ENCODE measurements at places on chromosomes 3 and 15.

- no peak for DNase-seq
Observed at GRCh38 chr3:151979906-151980305, 106.5 kb downstream of the SUCNR1 start.

GRCh38 chr3:193095366-193095765 lies 145.7 kb upstream of the PLAAT1 start:
- DNase-seq = no peak

- no peak for DNase-seq
Observed at GRCh38 chr15:57697588-57697987, 8.9 kb upstream of the POLR2M start.

DNA sequence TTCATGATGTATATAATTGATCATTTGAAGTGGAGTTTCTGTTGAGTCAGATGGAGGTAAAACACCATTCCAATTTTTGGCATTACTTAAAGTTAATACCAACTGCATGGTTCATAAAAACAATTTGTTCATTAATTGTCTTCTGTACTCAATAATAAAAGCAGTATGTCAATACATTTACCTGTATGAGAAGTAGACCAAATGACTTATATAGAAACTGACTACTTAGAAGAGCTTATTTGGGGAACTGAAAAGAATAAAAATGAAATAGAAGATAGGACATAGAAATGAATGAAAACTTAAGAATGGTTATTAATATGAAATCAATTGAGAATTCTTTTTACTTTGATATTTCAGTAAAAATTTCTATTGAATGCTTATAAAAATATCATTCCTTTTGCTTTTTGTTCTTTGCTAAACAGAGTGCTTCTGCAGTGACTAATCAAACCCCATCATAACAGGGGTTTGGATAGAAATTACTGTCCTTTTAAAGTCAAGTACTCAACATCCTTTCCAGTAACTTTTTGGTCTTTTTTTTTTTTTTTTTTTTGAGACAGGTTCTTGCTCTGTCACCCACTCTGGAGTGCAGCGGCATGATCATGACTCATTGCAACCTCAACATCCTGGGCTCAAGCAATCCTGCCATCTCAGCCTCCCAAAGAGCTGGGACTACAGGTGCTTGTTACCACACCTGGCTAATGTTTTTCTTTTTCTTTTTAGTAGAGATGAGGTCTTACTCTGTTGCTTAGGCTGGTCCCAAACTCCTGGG lies 6.5 kb upstream of the CRYBG3 start:
- no peak for DNase-seq

GRCh38 chr15:43408789-43409188 lies 37.9 kb downstream of the TUBGCP4 start:
- DNase-seq = no peak

- DNase-seq = no peak
Observed at GRCh38 chr15:91537856-91538255, 315.7 kb upstream of the SLCO3A1 start.

DNA sequence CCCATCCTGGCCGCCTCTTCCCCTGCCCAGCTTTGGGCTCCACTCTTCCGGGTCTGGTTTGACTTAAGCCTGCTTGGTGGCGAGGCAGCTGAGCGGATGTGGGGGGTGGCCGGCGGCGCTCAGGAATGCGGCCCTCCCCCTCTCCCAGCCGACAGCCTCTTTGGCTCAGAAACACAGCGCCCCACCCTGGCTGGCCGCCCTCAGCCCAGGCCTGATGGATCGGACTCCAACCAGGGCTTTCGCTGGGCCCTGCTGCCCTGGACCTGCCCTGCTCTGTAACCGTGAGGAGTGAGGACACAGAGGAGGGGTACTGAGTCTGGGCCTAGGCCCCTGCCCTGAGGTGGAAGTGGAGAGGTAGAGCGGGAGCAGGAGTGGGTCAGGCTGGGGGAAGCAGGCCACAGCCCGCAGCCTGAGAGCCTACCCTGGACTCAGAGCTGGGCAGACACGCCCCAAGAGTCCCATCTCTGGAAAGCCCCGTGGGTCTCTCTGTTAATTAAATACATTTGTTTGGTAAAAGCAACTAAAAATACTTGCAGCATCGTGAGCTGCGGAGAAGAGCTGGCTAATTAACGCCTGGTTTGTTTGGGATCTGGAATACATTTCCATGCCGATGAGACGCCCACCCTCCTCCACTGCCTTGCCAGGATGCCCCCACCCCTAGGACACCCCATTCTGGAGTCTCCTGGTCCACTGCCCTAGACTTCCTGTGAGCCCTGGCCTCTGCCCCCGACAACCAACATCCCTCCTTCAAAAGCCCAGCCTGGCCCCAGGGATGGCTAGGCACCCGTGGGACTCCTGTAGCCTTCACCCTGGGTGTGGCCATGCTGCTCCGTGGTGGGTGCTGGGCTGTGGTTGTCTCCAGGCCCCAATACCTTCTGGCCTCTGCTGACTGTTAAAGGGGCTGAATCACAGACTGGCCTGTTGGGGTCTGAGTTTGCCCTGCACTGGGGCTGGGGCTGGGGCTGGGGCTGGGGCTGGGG lies 19.6 kb downstream of the PLXNA1 start:
- no peak for DNase-seq

DNA sequence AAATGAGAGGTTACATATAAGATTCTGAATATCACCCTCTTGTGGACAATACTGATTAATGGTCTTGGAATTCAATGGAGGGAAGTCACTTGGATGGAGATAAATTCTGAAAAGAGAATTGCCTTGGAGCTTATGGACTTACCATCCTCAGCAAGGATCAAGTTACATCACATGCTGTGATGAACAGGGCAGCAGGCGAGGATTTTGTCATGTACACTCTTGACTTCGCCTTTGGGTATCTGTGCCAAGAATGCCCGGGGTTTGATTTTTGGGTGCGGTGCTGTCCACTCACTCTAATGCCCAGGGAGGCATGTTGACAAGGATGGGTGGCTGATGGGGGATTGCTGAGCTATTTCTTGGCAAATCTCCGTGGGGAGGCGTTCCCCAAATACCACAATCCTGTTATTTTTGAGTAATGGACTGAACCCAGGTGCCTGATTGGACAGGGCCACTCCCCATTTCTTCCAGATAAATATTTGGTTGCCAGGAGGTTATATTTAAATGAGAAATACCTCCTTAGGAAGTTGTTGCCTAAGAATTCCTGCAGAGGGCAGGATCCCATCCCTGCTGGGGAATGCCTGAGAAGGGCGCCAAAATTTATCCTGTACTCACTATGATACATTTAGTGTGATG lies 96.3 kb downstream of the TPRG1 start:
- DNase-seq = no peak

DNA sequence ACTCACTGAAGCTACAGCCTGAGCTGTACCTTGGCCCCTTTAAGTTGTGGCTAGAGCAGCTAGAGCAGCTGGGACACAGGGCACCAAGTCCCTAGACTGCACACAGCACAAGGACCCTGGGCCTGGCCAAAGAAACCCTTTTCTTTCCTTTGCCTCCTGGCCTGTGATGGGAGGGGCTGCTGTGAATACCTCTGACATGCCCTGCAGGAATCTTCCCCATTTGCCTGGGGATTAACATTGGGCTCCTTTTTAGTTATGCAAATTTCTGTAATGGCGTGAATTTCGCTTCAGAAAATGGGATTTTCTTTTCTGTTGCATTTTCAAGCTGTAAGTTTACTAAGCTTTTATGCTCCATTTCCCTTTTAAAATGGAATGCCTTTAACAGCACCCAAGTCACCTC lies 611.2 kb upstream of the ARPP21 start:
- DNase-seq = no peak

DNA sequence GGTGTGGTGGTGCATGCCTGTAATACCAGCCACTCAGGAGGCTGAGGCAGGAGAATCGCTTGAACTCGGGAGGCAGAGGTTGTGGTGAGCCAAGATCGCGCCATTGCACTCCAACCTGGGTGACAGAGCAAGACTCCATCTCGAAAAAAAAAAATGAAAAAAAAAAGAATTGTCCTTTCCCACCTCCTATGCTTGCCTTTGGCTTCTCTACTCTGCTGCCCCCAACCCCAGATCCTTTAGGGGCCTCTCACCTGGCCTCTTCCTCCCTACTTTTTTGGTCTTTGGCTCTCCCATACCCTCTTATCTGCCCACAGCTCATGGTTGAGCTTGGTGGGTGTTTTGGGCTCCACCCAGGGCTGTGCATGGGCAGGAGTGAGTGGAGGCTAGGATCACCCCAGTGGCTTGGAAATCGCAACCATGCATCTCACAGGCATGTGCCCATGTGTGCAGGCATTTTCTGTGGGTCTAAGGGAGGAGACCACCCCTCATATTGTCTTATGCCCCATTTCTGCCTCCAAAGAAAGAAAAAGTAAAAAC lies 2.1 kb upstream of the SHISA5 start:
- DNase-seq = no peak

Data from memory B cell (primary cell).